ENCODE measurements at places on chromosomes 5 and 9.

DNA sequence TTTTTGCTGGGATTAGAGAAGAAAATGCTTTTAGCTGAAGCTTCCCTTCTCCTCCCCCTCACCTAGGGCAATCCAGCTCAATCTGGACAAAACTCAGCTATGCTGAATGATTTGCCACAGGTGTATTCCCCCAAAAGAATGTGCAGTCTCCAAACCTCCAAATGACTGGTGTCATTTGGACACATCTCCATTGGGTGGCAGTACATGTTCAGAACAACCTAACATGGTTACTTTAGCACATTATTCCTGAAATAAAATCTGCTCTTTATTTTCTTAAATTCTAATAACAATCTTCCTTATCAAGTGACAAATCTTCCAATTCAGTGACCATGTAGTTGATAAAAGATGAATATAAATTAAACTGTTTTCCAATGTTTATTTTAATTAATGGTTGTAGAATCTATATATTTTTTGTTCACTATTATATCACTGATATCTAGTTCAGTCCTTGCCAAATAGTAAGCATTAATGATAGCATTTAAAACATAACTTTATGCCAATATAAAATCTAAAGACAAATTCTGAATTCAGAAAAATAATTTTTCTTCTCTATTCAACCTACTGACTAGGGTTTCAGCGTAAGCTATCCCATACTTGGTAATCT lies 61.3 kb upstream of the MOCS2 start:
- no peak for DNase-seq

- no peak for DNase-seq
Measured at GRCh38 chr9:130290291-130291181, 25.0 kb downstream of the HMCN2 start.

GRCh38 chr9:27336829-27337228 lies 39.9 kb upstream of the EQTN start:
- DNase-seq = no peak

DNA sequence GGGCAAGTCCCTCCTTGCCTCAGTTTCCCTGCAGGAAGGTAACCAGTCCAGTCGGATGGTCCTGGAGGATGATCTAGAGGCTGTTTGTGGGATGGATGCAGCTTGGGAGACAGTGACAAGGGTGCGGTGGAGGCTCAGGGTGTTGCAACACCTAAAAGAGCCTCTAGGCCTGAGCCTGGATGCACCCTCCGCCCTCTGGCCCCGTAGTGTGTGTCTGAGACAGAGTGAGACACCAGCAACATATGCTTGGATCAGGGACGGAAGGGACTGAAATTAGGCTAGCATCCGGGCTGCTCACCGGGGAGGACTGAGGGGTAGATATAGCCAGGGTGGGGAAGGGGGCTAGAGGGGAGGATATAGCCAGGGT lies 1.1 kb downstream of the CRAT start:
- DNase-seq = no peak

DNA sequence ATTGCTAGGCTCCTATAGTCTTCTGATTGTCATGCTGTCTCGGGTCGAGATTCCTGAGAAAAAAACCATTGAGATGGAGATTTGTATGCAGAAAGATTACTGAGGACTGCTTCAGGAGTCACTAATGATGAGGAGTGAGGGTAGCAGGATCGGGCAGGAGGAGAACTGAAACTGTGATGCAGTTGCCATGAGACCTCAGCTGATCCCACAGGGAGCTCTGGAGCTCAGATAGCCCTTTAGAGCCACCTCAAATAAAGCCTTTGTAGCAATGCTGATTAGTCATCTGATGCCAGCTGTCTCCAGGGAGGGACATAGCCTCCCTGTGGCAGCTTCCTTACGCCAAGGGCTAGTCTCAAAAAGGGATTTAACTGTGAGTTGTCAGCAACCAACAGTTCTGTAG lies 256.9 kb downstream of the DMAC1 start:
- no peak for DNase-seq

DNA sequence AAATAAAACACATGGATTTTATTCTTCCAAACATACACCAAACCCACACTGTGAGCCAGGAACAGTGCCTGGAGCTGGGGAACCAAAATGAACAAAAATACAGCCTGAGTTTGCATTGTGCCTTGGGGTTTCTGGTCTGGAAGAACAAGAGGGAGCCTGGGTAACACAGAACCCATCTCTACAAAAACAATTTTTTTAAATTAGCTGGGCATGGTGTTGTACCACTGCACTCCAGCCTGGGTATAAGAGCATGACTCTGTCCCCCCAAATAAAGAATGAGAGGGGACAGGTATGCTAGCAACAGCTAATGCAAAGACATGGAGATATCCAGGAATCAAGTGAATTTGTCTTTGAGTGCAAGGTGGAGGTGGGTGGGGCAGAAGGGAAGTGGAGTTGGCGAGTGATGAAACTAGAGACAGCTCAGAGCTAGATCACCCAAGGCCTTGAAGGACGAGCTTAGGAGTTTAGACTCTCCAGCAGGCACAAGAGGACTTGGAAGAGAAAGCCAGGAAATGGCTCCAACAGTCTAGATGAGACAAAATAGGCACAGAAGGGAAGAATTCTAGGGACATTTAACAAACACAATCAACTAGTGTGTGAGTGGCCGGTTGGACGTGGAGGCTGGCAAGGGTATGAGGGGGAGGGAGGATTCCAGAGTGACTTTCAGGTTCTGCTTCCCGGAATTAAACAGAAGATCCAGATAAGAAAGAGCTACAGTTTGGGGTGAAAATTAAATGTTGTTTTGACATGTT lies 47.4 kb downstream of the FNBP1 start:
- DNase-seq = no peak

DNA sequence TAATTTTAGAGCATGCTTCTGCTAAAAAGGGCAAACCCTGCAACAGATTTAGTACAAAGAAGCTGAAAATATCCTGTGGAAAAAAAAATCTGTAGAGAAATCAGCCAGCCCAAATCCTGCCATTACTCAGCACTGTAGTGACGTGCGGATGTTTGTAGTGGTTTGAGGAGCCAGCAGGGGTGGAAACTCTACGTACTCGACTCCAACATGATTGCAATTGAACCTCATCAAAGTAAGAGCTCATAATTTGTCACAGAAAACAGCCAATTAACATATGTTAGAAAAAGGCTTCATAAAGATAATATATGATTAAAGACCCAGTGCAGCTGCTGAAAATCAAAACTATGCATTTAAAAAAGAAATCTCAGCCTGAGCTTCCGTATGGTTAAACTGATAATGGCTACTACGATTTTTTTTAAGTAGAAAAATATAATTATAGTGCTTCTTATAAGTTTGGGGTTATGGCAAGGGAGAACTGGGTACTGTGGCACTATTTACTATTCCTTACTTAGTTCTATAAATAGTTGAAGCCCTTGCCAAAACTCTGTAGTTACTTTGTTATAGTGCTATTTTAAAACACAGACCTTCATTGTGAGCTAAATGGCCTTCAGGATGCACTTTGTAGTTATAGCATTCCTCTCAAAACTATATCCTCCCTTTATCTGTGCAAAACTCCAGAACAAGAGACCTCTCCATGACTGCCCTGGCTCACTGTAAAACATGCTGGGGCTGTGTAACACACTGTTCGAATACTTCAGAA lies 49.4 kb downstream of the MEF2C start:
- no peak for DNase-seq

DNA sequence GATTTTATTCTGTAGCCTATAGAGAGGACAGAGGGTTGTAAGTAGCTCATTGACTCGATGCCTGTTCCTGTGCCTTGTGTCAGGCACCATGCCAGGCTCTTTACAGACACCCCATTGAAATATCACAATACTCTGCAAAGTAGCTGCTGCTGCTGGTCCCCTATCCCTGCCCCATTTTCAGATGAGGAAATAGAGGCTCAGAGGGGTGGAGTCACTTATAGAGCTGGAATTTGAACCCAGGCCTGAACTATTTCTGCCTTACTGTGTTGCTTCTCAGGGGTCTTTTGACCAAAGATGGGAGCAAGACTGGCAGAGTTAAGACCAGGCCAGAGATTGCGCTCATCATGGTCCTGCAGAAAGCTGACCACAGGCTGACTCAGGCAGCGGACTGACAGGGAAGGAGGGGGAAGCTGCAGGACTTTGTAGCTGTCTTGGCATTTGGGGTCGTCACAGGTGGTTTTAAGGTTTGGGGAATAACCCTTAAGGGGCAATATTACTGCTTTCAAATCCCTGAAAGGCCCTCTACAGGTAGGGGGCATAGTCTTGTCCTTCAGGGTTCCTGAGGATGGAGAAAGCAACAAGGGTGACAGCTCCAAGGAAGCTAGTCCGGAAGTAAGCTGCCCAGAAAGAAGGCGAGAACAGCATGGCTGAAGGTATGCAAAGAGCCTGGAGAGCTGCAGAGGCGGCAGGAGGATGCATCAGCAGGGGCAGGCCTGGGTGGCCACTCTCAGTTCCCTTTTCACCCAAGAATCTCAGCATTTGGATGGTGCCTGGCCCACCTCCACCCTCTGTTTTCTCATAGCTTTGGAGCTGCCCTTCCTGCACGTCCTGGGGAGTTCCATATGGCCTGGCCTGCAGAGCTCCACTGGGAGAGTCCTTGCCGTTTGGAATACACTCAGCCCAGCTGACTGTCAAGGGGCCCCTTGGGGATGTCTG lies 18.3 kb upstream of the NDST1 start:
- no peak for DNase-seq

GRCh38 chr9:8855046-8855445 lies 1055.5 kb upstream of the DMAC1 start:
- DNase-seq = no peak

DNA sequence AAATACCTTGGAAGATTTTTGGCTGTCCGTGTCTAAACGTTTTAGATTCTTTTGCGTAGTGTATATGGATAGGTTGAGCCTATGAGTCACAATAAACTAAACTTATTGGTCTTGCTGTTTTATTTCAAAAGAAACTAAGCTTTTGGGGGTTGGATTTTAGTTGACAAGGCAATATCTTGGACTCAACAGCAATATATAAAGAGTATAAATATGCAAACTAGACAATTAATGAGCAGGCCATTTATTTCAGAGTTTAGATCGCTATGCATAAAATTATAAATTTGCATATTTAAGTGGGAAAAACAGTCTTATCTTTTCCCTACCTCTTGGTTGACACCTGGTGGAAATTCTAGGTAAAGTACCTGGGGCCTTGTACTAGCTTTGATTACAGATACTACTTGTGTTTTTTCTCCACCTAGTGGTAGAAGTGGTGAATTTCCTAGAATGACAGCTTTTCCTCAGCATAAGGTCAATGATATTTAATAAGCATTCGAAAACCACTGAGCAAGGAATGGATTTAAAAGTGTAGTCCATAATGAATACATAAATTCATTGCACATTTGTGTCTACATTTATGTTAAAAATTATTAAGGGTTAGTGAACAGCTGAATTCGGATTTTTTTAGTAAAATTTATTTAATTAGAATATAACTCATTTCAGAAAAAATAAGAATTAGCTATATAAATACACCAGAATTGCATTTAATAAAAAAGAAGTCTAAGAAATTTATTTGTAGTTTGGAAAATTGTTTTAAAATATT lies 1.7 kb upstream of the ARRDC3 start:
- peak; percentile 33 for DNase-seq

- no peak for DNase-seq
Measured at GRCh38 chr5:149581931-149582768, 852 bp downstream of the ARHGEF37 start.

GRCh38 chr5:79285285-79285684 lies 49.4 kb downstream of the JMY start:
- DNase-seq = no peak

GRCh38 chr5:95284572-95285408 lies at the start of gene MCTP1:
Gene MCTP1 (minus strand): TSS chr5:95285094.
- DNase-seq = peak; percentile 4

- DNase-seq = no peak
Measured at GRCh38 chr5:102663749-102664530, 91.2 kb upstream of the PAM start.

GRCh38 chr5:149727336-149728035 lies 2.6 kb upstream of the PPARGC1B start:
- no peak for DNase-seq

GRCh38 chr5:133967698-133968203 lies 674 bp downstream of the C5orf15 start:
- no peak for DNase-seq

Measured in NCI-H187 (cell line).